ENCODE measurements at places on chromosomes 3 and 15.

DNA sequence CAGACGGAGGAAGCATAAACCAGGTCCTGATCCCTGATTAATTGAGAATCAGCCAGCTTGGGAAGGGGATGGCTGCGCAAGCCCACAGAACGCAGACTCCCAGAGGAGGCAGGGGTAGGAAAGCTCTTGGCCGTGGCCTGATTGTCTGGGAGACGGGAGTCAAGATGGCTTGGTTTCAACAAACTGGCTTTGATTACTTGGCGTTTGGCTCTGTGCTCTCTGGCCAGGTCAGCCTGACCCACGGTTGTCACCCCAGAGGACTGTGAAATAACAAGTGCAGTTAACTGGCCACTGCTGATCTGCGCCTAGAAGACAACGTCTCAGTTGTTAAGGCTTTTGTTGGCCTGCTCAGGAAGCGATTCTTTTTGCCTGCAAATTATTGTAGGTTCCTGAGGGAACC is 387.0 kb upstream of the PROK2 start:
- DNase-seq = no peak

DNA sequence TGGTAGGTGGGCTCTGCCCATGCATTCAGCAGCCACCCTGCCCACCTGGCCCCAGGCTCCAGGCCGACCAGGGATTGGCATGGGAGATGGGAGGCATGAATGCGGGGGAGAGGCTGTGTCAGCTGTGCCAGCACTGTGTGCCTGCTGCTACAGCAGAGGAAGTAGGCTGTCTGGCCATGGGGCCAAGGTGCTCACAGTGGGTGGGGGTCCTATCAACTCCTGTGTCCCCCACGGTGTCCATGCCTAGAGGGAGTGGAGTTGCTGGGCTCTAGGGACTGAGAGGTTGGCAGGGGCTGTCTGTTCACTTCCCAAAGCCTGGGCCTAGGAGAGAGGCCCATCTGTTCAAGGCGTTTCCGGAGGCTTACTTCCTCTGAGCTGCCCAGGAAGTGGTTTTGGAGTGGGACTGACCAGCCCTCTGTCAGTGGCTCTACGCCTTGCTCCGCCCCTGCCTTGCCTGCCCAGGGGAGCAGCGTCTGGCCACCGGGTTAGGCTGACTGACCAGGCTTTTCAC is 5.8 kb downstream of the PRKCD start:
- DNase-seq = no peak

DNA sequence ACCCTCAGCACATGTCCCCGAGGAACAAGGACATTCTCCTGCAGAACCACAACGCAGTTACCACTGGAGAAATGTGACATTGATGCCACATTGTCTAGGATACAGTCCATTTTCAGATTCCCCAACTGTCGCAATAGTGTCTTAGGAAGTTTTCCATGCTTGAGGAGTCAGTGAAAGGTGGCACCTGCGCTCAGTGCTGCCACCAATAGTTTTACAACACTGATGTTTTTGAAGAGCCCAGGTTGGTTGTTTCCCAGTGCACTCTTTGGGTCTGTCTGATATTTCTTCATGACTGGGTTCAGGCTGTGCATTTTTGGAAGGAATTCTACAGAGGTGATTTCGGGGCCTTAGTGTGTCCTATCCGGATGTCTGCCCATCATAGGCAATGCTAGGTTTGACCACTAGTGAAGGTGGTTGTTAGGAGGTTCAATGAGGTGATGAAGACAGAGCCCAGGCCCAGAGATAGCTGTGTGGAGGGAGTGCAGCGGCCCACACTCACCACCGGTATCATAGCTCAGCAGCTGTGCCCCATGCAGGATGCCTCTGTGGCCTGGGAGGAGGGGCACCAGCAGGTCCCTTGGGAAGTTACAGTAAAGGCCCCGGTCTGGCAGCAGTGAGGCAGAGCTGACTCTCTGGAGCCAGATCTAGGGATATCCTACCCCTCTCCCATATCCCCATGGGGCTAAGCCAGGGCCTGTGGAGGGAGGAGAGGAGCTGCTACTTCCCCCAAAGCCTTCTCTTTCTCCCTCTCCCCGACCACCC is 96.6 kb downstream of the DNAJB8 start:
- no peak for DNase-seq

GRCh38 chr15:89900849-89901248 is 7.1 kb upstream of the AP3S2 start:
- DNase-seq = no peak

- no peak for DNase-seq
These were observed 27.0 kb downstream of the PLXNB1 start for GRCh38 chr3:48402907-48403306.

GRCh38 chr3:65575376-65575840 is 463.3 kb downstream of the MAGI1 start:
- no peak for DNase-seq

- DNase-seq = no peak
These were observed 185.5 kb upstream of the ANKRD28 start for GRCh38 chr3:15983232-15983631.

- no peak for DNase-seq
These were observed 13.1 kb upstream of the CYP11A1 start for GRCh38 chr15:74380361-74381189.

DNA sequence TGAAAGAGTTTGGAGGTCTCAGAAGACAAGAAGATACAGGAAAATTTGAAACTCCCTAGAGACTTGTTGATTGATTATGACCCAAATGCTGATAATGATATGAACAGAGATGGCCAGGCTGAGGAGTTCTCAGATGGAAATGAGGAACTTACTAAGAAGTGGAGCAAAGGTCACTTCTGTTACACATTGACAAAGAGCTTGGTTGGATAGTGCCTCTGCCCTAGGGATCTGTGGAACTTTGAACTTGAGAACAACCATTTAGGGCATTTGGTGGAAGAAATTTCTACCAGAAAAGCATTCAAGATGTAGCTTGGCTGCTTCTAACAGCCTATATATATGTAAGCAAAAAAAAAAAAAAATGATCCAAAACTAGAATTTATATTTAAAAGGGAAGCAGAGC is 48.9 kb upstream of the NAALADL2 start:
- DNase-seq = no peak

DNA sequence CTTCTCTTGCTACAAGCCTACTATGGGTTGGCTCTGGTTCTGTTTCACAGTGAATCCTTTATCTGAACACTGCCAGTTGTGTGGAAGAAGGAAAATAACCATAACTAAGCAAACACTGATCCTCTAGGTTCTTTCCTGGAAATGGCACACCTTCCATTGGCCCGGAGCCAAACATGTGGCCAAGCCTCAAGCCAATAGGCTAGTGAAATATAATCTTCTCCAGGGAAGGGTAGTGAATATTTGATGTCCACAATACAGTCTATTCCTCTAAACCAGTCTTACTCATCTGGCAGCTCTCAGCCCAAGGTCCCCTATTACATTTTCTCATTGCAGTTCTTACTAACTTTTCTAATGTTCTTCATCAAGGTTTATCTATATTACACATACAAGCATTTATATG is 921.3 kb downstream of the TUSC7 start:
- no peak for DNase-seq

DNA sequence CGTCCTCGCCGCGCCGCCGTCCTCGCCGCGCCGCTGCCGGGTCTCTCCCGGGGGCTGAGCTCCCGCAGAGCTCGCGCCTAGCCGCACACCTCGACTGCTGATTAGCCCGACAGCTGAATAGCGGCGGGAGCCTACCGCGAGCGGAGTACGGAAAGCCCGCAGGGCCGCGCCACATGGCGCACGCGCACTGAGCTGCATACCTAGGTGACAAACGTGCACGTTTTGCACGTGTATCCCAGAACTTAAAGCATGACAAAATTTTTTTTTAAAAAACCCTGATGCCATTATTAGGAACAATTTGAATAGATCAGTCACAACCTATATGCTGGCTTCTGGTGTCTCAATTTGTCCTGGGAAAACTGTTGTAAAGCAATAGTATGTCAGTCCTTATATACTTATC is at the start of gene GOLGA8A:
Gene GOLGA8A (minus strand): TSS at position 122 of the 400 bp plus-strand sequence. CDS start 48,117 bp downstream, outside the sequence.
- peak; percentile 69 for DNase-seq

DNA sequence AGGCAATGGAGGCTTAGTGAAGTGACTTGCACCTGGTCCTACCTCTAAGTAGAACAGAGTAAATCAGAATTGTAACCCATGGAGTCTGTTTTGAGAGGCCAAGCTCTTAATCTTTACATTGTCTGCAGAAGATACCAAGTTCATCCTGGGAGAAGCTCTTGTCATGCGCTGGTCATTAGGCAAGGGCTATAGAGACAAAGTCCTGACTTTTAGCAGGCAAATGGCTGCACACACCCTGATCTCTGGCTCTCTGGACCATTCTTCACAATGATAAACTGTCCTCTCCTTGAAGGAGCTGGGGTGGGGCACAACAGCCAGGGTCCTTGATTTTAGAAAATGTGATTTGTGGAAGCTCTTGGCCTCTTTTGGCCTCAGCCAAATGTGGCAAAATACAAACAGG is 65.4 kb downstream of the MCTP2 start:
- DNase-seq = no peak

DNA sequence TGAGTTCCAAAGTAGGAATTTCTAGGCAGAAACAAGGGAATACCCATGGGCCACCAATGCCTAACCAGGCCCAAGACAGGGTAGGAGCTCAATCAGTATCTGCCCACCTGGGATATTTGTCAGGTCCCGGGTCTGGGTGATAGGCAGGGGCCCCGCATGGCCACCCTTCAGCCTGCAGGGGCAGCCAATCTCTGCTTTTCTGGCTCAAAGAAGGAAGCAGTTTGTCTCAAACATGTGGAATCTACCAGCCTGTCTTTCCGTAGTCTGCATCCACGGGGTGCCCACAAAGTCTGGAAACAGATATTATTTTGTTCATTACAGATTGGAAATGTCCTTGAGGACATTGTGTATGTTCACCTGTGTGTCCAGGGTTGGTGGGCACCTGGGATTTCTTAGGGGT is 56.2 kb downstream of the CEMIP start:
- DNase-seq = no peak

GRCh38 chr3:186241910-186242821 is 119.9 kb downstream of the DGKG start:
- no peak for DNase-seq

GRCh38 chr3:33644582-33644981 is 73.5 kb downstream of the CLASP2 start:
- DNase-seq = no peak

GRCh38 chr3:125442506-125442905 is 67.4 kb upstream of the ZNF148 start:
- DNase-seq = no peak

- no peak for DNase-seq
These were observed 59.8 kb upstream of the KLHL25 start for GRCh38 chr15:85854345-85855097.

DNA sequence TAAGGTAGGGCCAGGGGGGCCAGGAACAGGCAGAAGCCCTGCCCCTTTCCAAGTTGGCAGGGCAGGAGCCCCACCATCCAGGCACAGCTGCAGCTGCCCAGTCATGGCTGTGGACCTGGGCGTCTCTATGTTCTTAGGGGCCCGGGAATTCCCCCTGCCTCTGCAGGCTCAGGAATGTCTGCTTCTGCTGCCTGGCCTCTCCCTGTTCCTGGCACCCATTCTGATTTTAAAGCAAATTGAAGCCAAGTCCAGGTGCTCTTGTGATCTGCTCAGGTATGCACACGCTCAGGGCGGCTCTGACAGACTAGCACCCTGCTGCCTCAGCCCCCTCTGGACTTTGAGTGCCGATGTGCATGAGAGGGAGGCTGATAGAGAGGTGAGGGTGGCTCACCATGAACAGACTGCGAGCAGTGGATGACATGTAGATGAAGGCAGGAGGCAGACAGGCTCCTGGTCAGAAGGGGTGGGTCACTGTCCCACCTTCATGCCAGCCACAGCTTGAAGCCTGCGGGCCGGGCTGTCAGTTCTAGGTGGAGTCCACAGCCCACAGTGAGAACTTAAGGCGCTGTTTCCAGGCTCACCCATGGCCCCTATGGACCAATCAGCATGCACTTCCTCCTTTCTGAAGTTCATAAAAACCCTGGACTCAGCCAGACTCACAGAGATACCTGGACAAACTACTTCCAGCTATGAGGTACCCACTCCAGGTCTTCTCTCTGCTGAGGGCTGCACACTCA is 747.8 kb upstream of the GBE1 start:
- DNase-seq = no peak

DNA sequence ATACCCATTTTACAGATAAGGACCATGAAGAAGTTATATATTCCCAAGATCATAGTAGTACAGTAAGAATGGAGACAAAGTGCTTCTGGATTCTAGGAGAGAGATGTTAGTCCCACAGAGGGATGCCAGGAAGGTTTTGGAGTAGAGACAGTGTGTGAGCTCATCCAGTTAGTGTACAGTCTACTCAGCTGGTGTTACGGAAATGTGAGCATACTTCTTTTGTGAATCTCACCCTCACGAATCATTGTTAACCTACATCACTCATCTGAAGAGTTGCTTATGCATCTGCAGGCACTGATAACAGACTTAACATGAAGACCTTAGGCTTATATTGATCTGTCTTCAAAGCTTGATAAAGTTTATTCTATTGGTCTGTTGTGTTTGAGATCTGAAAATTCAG is 106.6 kb upstream of the PTPRG start:
- DNase-seq = no peak

DNA sequence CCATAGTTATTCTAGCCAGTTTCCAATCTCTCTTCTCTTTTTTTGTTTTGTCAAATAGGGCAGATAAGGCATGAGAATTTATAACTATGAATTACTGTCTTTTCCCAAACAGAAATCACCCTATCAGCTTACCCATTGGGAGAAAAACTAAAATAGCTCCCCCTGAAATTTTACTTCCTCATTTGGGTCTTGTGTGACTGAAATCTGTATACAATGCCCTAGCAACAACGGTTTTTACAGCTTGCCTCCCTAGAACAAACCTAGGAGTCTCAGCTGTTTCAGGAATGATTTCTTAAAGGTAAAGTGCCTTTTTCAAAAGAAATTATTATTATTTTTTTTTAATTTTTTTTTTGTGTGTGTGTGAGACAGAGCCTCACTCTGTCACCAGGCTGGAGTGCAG is 56.8 kb downstream of the CD86 start:
- DNase-seq = no peak

DNA sequence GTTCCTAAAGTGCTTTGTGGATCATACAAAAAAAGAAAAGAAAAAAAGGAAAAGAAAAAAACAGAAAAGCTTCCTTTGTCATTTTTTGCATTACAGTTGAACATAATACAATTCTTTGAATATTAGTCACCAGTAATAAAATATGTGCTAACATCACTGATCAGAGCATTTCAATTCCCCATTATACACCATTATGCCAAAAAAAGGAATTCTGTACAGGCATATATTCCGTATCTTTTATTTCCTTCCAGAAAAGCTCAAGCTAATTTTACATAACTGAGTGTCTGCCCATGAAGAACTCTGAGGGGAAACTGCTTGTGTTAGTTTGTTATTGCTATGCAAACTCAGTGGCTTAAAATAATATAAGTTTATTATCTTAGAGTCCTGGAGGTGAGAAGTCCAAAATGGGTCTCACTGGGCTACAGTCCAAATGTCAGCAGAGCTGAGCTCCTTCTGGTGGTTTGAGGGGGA is 377.9 kb downstream of the GAP43 start:
- DNase-seq = no peak

DNA sequence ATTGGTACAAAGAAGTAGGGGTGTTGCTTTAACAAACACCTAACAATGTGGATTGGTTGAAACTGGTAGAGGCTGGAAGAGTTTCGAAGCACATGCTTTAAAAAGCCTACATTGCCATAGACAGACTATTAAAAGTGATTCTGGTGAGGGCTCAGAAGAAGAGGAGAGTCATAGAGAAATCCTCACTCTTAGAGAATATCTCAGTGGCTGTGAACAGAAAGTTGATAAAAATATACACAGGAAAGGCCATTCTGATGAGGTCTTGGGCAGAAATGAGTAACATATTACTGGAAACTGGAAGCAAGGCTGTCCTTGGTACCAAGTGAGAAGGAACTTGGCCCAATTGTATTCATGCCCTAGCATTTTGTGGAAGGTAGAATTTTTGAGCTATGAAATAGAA is 173.7 kb upstream of the CRBN start:
- DNase-seq = no peak
